ENCODE measurements at places on chromosomes 11 and 22.

DNA sequence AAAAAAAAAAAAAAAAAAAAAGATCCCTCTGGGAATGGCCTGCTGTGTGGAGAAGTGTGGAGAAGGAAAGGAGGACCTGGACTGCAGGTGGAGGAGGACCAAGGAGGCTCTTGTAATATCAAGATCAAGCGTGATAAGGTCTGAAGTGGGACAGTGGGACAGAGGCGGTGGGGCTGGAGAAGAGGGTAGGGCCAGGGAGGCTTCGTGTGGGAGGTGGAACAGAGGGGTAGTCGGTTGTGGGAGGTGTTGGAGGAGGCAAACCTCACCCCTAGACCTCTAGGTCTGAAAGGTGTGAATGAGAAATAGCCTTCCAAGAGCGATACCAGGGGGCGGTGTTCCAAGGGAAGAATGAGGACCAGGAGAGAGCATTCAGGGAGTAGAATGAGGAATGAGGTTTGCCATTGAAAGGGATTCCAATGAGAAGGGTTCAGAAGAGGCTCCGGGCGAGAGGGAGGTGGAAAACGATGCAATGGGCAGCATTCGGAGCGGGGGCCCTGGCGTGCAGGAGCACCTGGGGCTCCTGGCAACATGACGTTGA is 44.2 kb downstream of the MCHR1 start:
- no peak for DNase-seq

- no peak for DNase-seq
These were observed 179.9 kb downstream of the DBX1 start for GRCh38 chr11:19980388-19980787.

- no peak for DNase-seq
These were observed 67.9 kb downstream of the KCNQ1 start for GRCh38 chr11:2512431-2513407.

- no peak for DNase-seq
These were observed 16.5 kb downstream of the CHST1 start for GRCh38 chr11:45648931-45649330.

DNA sequence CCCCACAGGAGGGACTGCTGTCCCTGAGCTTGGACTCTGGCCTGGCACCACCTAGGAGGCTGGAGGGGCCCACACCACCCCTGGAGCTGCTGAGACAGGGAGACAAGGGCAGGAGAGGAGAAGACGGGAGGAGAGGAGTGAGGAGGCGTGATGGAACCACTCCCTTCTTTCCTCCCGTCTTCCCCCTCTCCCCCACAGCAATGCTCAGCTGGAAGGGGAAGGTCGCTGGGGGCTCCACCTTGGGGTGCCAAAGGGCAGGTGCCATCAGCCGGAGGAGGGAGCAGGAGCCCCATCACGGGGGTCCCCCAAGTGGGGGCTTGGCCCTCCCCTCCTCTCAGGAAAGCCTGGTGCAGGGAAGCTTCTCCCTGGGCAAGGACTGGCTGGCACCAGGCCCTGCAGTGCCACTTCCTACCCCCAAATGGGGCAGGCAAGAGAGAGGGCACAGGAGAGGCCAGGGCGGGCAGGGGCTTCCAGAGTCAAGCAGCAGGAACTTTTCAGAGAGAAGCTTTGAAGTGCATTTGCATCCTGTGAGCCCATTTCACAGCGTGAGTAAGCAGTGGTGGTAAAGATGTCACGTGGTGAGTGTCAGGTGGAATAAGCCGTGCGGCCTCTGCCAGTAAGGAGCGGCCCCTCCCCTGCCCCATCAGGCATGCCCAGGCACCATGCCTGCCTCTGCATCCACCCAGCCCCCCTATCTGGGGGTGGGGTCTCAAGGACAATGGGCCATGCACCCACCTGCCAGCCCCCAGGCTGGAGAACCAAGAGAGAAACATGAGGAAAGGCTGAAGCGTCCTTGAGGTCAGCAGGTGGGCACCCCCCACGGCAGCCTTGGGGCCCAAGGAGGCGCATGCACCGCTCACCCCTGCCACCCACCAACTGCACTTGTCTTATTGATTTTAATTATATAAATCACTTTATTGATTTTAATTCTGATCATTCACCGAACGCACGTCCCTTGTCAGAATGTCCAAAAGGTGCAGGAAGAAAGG is 4.9 kb downstream of the IGF2 start:
- DNase-seq, result no peak
